Epithelial cell of proximal tubule (primary cell): ENCODE measurements at places on chromosomes 7 and 10. TPM values are rescaled to one million over a fixed set of nuclear protein-coding genes. Genes with fewer than 3 reads are reported as not detected.

- DNase-seq, result no peak
Measured at GRCh38 chr10:133260895-133261725, 15.6 kb downstream of the ADAM8 start.

GRCh38 chr10:50439806-50440205 lies 183.9 kb downstream of the SGMS1 start:
- DNase-seq, result no peak

DNA sequence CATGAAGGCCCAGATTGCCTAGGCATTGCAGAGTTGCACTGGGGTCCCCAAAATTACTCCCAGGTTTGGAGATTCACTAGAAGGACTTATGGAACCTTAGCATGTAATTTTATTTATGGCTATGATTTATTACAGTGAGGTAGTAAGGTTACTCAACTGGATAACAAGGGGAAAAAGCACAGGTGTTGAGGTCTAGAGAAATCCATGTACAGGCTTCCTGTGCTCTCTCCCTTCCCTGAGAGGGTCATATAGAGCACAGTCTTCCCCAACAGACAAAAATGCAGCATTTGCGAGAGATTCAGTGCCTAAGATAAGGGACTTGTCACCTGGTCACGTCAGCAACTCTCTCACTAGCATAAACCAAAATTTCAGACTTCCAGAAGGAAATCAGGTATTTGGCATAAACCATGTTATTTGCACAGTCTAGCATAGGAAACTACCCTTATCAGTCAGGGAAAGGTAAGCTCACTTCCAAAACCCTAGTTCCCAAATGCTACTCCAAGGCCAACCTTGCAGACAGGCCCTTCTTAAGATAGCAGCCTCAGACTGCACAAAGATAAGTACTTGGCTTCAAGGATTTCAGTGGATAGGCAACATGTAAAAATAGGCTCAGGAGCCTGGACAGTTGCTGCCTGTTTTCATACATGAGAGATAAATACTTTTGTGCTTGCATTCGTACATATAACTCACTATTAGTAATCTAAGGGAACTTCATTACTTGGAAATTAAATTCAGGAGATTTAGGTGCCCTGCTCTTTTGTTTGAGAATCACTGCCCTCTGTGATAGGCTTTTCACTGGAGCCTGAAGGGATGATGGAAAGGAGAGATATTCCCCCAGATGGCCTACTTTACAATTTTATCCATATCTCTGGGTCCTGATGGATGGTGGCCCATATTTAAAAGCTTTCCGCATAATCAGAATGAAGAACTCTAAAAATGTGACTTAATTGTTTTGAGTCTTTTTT lies 378.4 kb upstream of the LRGUK start:
- DNase-seq, result no peak

DNA sequence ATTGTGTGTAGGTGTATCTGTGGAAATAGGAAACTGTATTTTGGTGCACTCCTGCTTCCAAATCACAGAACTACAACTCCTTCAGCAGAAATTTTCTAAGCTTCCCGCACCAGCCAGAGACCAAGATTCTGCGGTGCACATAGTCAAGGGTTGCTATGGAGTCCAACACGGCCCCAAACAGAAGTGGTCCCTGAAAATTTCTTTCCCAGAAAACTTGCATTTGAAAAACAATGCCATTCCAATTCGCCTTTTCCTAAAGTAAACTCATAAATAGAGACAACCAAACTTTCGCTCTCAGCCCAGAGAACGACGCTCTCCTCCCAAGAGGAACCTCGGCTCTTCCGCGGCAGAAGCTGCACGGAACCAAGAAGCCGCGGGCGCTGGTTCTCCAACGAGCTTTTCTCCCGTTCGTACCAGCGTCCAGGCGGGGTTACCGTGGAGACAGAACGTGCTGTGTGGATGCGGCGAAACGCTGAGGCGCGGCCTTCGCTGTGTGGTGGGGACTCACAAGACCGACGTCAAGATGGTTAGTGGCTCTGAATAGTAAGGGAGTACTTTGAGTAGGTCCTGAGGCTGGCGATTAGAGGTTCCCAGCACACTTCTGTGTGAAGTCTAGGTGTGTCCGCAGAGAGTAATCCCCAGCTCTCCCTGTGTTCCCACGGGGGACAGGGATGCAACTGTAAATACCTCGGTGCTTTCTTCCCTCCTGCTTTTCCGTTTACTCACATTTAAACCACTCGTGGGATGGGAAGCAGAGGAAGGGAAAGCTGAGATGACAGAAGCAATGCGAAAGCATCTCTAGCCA lies 24.0 kb upstream of the ZC3HAV1 start:
- DNase-seq, result peak; percentile 57

- DNase-seq, result no peak
Measured at GRCh38 chr7:32045228-32045627, 25.0 kb downstream of the PDE1C start.

The PHKG1 gene
- 0.22 TPM in 1 of 2 replicates, not detected in the other for total RNA-seq

The MEOX2 gene
- not detected in 2 replicates for total RNA-seq

The NACAD gene
- total RNA-seq, result 3.9 and 7.9 TPM in 2 replicates

The GRM3 gene
- total RNA-seq, result not detected in 2 replicates
